ENCODE measurements at places on chromosomes 5 and 9.

GRCh38 chr5:120164037-120164436 is 300.1 kb upstream of the PRR16 start:
- no peak for DNase-seq

- no peak for DNase-seq
These were observed 4.7 kb upstream of the PURA start for GRCh38 chr5:140109018-140109758.

DNA sequence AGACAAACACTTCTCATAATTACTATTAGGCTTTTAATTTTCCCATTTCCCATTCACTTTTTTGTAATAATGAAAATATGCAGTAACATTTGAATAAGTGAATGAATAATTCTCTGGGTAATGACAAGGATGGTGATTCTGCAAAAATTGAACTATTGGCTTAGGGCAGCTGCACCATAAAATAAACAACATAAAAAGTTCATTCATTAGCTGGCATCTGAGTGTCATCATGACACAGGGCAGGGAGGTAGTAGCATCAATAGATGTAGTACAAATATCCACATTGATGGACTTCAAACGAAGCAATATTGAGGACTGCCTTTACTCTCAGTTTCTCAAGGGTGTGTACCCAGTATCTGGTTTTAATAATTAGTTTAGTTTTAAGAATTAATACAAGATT is 4.9 kb downstream of the MEGF10 start:
- no peak for DNase-seq

GRCh38 chr5:18745988-18746615 is 1111.8 kb downstream of the TAF11L14 start:
- DNase-seq: peak; percentile 77

DNA sequence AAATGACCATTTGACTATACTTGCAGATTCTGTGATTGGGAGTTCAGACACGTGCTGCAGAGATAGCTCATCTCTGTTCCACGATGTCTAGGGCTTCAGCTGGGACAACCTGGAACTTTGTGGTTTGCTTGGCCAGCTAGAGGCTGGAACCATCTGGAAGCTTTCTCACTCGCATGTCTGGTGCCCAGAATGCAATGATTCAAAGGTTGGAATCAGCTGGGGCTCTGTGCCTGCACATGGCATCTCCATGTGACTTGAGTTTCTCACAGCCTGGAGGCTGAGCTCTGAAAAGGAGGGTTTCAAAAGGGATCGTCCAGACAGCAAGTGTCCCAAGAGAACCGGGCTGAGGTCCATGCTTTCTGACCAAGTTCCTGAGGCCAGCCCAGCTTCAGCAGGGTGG is 465.2 kb downstream of the GADD45G start:
- no peak for DNase-seq

GRCh38 chr5:83363111-83363885 is 108.2 kb upstream of the VCAN start:
- DNase-seq: no peak

GRCh38 chr9:94713436-94714215 is 12.9 kb upstream of the AOPEP start:
- DNase-seq: no peak

- no peak for DNase-seq
These were observed 33.0 kb downstream of the LHX3 start for GRCh38 chr9:136171801-136172411.

DNA sequence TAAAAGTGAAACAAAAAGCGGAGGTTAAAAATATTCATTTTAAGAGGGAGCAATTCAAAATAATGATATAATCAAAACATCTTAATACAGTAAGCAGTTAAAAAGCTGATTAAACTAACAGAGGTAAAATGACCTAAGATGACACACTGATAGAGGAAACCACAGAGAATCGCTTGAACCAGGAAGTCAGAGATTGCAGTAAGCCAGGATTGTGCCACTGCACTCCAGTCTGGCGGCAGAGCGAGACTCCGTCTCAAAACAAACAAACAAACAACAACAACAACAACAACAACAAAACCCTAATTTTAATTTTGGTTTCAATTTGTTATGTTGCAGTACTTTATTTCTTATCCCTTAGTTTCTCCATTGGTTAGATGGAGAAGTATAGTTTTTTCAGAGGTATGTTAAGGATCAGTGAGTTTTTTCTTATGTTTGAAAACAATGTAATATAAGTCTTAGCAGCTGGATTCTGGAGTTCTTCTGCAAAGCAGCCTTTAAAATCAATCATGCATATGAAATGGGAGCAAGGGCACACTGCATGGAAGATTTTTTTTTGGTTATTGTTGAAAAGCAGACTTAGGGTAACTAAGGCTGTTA is 58.5 kb downstream of the MLANA start:
- DNase-seq: no peak

GRCh38 chr5:73232266-73233041 is 59.5 kb downstream of the TMEM174 start:
- DNase-seq: no peak

DNA sequence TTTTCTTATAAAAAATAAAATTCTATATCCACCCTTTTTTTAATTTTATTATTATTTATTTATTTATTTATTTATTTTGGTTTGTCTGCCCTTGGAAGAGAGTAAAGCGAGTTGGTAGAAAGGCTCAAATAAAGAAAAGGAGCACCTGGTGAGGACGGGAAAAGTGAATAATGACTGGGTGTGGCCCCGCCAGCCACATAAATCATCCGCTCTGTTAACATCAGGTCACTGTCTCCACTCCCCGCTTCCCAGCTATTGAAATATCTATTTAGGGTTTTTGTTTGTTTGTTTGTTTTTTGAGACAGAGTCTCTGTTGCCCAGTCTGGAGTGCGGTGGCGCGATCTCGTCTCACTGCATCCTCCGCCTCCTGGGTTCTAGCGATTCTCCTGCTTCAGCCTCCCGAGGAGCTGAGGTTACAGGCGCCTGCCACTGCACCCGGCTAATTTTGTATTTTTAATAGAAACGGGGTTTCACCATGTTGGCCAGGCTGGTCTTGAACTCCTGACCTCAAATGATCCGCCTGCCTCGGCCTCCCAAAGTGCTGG is 844 bp downstream of the POLR3G start:
- DNase-seq: peak; percentile 49

DNA sequence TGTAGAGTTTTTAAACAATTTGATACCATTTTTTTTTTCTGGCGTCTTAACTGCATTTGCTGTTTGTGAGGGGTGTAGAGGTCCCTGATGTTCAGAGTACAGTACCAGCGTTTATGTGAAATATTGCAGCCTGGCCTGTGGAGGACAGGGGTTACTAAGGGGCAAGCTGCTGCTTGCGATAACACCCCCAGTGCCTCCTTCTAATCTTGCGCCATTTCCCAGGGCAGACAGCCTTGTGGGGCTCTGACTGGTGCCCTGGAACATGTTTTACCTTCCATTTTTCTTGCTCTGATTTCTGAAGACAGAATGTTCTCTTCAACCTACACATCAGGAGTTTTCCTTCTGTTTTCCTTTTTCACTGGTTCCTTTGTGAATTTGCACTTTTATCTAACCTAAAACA is 142.9 kb downstream of the DOCK8 start:
- DNase-seq: no peak

- no peak for DNase-seq
These were observed 36.0 kb downstream of the LYRM7 start for GRCh38 chr5:131206772-131207171.

- no peak for DNase-seq
These were observed 43.5 kb upstream of the CAVIN4 start for GRCh38 chr9:100534401-100534800.

- no peak for DNase-seq
These were observed 2.3 kb upstream of the DNLZ start for GRCh38 chr9:136365775-136366222.

GRCh38 chr5:9544056-9544455 is 1.8 kb downstream of the SEMA5A start:
- DNase-seq: no peak

DNA sequence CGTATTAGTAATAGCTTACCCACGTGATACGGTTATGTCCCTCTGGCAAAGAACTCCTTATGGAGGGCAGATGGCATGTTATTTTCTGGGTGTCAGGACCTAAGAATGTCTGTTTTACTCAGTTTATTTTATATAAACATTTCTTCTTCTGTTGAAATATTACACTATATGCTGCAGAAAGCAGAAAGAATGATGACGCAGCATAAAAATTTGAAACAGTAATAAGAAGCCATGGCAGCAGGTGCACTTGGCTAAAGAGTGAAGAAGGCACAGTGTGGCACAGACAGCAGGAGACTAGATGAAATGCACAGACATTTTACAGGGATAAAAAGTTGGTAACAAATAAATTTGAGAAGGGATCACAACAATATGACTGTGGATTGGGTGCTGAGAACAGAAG is 46.3 kb upstream of the CDH10 start:
- DNase-seq: no peak

GRCh38 chr5:116358911-116359418 is 215.7 kb downstream of the SEMA6A start:
- DNase-seq: no peak

DNA sequence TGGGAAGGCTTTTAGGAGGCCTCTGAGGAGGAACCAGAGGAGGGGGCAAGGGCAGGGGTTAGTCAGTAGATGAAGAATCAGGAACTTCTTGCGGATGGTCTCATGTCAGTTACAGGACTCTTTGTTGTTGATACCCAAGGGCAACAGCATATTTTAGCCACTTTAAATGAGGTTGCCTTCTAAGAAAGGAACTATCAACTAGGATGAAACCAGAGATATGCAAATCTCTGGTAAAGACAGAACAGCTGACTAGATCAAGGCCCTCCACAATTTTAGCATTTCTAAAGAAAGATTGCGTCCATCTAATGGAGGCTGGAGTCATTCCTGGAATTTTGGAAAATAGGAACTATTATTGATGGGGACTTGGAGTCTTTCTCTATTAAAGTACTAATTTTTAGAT is 57.7 kb upstream of the KLF4 start:
- no peak for DNase-seq

DNA sequence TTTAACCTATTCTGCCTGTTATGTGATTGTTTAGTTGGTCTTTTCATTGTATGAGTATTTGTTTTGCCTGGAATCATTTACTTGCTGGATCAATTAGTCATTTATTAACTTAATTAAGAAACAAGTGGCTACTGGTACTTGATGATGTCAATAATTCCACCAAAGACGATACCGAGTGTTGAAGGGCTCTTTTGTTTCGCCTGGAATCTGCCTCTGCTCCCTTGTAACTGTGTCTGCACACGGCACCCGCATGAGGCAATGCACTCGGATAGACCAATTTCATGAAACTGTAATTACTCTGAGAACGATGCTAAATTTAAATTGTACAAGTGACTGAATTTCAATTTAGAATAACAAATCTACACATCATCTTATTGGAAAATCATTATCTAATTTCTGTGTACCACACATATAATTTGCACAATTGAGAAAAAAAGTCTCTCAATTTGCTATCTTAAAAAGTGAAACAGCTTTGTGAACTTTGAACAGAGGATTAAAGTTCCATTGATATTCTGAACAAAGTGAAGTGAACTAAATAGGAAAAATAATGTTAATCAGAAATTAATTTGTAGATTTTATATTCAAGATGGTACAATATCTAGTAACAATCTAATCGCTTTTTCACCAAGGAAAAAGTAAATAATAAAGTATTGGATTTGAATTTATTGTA is 143.2 kb downstream of the CTNND2 start:
- DNase-seq: no peak

DNA sequence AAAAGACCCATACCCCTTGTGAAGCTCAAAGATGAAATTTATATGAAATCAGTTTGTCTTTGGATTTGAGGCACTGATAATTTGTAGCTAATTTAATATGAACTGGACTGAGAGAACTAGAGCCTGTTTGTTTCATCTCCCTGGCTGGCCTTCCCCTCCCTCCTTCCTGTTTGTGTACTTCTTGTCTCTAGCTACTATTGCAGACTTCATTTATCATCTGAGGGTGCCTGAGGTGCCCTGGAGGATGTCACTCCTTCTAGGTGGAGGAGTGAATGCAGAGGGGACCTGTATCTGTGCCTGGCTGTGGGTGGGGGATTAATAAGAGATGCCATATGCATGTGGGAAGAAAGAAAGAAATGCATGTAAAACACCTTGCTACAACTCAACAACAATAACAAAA is 22.2 kb upstream of the GNPDA1 start:
- DNase-seq: no peak

- peak; percentile 31 for DNase-seq
These were observed 56.7 kb upstream of the TNFSF8 start for GRCh38 chr9:114987116-114987515.

GRCh38 chr5:140181002-140181483 is 6.1 kb downstream of the CYSTM1 start:
- no peak for DNase-seq

GRCh38 chr5:179417016-179417415 is 71.8 kb upstream of the ADAMTS2 start:
- no peak for DNase-seq

GRCh38 chr9:119436261-119436660 is 67.0 kb upstream of the BRINP1 start:
- DNase-seq: no peak

DNA sequence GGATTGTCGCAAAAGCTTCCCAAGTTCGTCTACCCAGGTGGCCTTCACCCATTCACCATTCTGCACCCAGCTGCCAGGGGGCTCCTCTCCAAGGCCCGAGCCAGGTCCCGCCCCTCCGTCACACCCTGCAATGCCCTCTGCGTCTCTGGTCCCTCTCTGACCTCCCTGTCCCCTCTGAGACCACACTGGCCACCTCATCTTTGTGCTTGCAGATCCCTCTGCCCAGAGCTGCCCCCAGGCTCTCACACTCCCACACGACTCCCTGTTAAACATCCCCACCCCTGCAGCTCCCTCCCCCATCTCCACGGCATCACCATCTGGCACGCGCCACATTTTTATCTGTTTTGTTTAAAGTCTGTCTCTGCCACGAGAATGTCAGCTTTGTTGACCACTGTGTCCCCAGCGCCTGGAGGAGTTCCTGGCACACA is 243.6 kb downstream of the PBX3 start:
- DNase-seq: no peak

GRCh38 chr5:177997319-177997670 is 1.3 kb upstream of the PROP1 start:
- DNase-seq: no peak

DNA sequence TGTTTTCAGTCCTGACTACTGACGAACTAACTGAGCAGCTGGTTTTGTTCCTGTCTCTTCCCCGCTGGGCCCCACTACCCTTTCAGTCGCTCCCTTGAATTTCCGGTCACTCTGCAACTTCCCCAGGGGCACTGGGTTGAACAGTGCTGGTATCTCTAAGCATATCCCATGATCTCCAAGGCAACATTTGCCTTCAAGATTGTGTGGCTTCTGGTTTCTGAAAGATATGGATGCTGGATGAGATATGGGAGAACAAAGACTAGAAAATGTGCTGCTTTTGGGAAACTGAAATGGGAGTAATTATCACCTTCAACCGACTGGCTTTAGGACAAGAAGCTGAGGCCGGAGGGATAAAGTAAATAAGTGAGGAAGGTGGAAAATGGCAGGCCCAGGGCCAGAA is 258.2 kb upstream of the PIK3R1 start:
- no peak for DNase-seq
